Activated naive CD4-positive, alpha-beta T cell treated with anti-CD3 and anti-CD28 coated beads for 36 hours (primary cell): ENCODE measurements at places on chromosomes 3 and 15.

DNA sequence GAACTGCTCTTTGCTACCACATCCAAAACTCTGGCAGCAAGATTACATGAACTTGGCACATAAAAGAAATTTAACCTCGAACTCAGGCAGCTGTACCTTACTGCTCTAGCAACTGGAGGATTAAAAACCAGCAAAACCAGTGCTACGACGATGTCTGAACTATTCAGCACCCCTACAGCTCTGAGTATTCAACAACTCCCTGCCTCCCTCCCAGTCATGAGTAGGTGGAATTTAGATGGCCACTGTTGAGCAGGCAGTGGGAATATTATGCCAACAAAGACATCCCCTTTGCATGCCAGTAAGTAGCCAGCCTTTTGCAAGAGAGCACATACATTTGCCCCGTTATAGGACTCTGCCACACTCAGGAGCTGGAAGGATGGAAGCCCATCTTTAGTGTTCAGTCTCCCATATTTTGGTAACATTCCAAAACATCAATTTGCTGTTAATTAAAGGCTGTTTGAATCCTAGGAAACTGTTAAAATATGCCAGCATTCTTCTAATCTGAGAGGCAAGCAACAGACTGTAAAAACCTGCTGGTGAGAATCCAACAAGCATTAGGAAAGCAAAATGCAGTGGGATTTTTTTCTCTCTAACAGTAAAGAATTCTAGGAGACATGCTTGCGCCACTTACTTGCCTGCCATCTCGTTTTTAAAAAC, 85.4 kb downstream of the ZNF385D start:
- no peak for DNase-seq

GRCh38 chr3:73140772-73141442, 79.4 kb downstream of the EBLN2 start:
- no peak for DNase-seq

DNA sequence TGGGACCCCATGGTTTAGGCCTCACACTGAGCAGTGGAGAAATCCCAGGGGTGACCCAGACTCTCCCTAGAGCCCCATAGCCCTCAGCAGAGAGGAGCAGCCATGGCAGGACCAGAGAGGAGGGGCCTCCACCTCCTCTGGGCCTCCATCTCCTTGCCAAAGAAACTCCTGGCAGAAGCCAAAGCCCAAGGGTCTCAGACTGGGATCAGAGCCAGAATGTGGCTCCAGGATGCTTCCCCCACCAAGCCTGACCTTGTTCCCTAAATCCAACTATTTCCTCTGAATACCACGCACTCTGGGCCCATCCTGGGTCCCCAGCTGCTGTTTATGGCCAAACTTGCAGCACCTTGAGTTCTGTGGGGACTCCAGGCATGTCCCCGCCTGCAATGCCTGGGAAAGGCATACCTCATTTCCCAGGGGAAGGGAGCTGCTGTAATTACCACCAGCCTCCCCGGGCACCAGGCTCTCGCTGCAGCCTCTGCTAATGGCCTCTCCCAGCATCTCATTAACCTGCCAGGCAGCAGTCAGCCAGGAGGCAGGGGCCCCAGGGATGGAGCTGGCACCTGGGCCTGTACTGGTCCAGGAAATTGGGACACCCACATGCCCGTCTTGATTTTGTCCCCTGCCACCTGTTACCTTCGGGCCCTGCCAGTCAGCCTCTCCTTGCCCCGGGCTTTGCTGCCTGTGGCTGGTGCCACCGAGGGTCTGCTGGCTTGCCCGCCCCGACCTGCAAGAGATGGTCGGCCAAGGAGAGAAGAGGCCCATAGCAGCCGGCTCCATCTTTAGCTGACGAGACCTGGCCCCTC, 4.6 kb downstream of the CCDC9B start:
- no peak for DNase-seq

DNA sequence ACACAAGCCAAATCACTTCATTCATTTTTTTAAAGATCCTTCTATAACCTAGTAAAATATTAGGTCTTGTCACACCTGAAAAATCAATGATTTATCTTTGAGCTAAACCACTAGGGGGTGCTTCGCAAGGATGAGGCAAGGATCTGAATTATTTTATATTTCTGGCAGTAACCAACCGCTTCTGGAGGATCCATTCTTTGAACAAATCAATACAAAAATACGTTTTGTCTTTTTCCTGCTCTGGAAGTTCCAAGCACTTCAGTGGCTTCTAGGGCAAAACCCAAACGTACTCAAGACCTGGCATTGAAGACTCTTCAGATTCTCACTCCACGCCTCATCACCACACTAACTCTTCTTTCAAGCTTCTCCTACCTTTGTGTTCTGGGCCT, 486 bp downstream of the LSG1 start:
- DNase-seq = peak; percentile 34

- no peak for DNase-seq
Measured at GRCh38 chr3:157151151-157151550, 8.8 kb downstream of the CCNL1 start.

- no peak for DNase-seq
Measured at GRCh38 chr15:101063891-101064794, 145.0 kb downstream of the LRRK1 start.

DNA sequence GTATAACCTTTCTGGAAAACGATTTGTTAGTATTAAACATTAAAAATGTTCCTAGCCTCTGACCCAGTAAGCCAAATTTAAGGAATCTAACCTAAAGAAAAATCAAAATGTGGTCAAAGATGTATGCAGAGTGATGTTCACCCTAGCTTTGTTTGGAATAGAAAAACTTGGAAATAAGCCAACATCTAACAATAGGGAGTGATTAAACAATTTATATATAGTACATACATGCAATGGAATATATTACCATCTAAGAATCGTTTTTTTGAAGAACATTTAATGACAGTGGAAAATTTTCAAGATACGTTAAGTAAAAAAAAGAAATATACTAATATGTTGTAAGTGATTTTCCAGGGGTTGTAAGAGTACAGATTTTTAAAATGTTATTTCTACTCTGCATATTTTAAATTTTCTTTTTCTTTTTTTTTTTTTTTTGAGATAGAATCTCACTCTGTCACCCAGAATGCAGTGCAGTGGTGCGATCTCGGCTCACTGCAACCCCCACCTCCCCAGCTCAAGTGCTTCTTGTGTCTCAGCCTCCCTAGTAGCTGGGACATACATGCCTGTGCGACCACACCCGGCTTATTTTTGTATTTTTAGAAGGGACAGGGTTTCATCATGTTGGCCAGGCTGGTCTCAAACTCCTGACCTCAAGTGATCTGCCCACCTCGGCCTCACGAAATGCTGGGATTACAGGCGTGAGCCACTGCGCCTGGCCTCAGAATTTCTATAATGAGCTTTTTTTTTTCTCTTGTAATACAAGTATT, 54.9 kb downstream of the ANP32A start:
- DNase-seq = no peak

DNA sequence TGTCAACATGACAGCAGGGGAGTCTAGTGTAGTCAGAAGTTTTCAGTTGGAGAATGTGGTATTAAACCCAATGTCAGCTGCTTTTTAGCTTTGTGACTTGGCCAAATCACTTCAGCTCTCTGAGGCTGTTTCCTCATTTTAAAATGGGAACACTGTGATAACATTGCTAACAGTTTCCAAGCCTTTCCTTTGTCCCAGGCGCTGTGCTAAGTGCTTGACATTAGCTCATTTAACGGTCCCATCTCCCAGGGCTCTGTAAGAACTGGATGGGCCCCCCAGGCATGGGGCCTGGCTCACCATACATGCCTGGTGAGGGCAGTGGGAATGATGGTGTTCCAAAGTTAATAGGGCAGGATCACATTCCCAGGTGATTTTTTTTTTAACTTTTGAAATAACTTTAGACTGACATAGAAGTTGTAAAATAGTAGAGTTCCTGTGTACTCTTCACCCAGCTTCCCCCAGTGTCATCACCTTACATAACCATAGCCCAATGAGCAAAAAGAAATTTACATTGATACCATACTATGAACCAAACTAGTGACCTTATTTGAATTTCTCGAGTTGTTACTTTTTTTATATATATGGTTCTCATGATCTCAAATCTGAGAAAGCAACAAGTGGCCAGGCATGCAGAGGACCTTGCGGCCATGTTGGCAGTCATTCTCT, 7.7 kb downstream of the RASL12 start:
- no peak for DNase-seq

- no peak for DNase-seq
Measured at GRCh38 chr3:24588629-24589512, 94.2 kb upstream of the THRB start.

DNA sequence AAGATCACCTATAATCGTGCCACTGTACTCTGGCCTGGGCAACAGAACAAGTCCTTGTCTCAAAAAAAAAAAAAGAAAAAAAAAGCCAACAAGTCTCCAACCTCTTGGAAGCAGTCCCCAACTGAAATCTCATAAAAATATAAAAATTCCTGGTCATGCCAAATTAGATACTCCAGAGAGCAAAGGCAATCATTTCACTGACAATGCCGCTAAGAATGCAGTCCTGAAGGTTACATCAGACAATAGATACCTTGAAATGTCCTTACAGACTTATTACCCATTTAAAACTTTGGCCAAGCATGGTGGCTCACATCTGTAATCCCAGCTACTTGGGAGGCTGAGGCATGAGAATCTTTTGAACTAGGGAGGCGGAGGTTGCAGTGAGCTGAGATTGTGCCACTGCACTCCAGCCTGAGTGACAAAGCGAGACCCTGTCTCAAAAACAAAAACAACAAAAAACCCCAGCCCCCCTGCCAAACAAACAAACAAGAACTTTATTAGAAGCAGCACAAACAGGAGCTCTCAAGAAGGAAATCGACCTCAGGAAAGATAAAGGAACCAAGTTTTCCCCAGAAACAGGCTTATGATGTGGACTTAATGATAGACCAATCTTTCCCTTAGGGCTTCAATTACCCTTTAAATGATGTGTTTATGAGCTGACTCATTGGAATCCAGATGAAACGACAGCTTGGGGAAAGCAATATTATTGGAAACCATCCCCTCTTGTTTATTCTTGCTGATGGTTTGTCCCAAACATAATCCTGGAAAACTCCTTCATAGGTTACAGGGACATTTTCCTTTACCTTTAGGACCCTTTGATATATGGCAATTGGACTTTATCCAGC, 53.1 kb upstream of the XCR1 start:
- no peak for DNase-seq

DNA sequence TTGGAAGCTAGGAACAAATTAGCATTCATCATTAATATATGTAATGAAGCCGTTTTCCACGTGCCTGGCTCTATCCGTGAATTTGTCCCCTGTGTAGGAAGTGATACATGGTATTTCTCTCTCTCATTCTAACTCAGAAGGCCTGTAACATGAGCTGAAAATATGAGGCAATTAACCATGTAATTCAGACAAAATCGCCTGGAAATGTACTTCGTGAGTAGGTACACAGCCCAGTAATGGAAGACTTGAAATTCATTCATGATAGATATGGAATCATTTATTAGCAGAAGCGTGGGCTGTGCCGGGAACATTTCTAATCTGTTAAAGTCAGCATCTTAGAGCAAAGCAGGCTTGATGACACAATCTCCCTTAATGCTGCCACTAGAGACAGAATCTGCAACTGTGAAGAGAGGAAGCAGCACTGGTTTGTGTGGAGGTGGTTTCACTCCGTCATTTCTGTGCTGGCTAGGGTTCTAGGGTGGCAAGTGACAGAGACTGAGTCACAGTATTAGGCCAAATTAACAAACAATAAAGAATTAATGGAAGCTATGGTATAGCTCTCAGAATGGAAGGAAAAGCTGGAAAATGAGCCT, 225.0 kb upstream of the PROK2 start:
- DNase-seq = peak; percentile 46

DNA sequence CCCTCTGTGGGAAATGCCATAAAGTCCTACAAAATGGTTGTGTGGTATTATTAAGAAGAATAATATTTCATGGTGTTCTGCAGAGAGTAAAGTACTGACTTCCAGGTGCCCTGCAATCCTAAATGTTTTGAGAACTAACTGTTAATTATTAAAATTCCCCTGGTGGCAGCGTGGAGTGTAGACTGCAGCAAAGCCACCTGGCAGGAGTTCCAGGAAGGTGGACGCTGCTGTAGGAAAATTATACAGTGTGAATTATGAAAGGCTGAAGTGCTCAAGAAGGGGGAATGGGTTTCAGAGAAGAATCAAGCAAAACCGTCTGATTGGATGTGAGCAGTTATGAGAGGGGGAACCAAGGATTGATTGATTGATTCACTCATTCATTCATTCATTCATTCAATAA, 572.4 kb upstream of the PPP2R3A start:
- no peak for DNase-seq

GRCh38 chr3:30753766-30754165, 140.7 kb downstream of the GADL1 start:
- DNase-seq = no peak

DNA sequence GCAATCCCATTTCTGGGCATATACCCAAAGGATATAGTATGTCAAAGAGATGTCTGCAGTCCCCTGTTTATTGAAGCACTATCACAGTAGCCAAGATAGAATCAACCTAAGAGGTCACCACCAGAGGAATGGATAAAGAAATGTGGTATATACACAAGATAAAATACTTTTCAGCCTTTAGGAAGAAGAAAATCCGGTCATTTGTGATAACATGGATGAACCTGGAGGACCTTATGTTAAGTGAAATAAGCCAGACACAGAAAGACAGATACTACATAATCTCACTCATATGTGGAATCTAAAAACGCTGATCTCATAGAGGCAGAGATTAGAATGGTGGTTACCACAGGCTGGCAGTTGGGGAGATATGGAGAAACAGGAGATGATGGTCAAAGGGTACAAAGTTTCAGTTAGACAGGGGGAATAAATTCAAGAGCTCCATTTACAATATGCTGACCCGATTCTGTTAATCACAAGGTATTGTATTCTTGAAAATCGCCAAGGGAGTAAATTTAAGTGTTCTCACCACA, 195.8 kb downstream of the MTHFS start:
- no peak for DNase-seq

- DNase-seq = no peak
Measured at GRCh38 chr15:79811406-79812405, 85.1 kb downstream of the MTHFS start.

DNA sequence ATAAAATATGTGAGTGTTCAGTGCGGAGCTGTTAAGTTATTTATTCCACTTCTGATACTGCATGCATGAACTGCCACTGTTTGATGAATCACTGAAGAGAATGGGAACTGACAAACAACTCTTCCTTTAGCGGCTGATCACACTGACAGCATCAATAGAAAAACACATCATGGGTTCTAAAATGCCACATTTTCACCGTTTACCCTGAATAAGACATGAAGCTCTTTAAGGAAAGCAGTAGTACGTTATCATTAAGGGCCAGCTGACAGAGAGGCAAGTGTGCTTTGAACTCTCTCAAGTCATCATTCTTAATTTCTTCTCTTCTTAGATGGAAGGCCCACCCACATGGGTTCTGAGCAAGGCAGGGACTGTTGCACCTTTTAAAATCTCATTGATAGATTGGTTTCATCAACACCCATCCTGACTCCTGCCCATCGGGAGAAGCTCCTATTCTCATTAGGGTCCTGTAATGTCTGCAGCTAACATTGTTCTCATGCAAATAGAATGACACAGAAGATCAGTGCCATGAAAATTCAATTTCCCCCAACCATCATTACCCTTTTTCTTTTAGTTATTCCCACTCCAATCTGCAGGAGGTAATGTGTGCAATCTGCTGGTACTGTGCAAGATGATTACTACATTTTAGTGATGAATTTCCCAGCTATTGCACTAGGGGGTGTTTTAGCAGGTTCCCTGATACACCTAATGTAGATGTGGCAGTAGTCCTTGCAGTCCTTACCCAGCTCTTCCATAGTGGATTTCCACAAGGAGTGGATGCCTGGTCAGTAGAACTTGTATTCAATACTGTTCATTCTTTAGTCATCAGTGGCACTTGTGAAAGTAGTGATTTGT, 119.1 kb downstream of the ROBO2 start:
- no peak for DNase-seq
